Motor neuron (in vitro differentiated cells): ENCODE measurements at places on chromosomes 3 and 15.

DNA sequence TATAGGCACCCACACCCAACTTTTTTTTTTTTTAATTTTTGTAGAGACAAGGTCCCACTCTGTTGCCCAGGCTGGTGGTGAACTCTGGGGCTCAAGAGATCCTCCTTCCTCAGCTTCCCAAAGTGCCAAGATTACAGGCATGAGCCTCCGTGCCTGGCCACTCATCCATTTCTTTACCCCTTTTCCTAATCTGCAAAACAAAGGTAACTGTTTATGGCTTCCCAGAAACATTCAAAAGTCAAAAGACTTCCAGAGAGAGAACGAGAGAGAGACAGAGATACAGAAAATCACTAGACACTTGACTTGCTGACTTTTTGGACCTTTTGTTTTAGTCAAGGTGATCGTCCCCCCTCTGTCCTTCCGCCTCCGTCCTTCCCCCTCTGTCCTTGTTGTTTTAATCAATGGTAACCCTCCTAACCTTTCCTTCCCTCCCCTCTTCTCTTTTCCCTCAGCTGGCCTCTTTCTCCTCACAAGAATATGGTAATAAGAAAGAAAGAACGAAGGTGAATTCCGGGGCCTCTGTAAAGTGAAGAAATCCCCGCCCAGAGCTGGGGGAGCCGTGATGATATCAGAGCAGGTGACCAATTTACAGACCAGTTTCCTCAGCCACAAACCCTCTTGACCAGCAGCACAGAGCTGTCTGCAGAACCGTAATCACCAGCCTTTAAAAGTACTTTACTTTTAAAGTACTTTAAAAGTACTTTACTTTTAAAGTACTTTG is 21.9 kb downstream of the KLHL6 start:
- peak; percentile 42 for ATAC-seq

DNA sequence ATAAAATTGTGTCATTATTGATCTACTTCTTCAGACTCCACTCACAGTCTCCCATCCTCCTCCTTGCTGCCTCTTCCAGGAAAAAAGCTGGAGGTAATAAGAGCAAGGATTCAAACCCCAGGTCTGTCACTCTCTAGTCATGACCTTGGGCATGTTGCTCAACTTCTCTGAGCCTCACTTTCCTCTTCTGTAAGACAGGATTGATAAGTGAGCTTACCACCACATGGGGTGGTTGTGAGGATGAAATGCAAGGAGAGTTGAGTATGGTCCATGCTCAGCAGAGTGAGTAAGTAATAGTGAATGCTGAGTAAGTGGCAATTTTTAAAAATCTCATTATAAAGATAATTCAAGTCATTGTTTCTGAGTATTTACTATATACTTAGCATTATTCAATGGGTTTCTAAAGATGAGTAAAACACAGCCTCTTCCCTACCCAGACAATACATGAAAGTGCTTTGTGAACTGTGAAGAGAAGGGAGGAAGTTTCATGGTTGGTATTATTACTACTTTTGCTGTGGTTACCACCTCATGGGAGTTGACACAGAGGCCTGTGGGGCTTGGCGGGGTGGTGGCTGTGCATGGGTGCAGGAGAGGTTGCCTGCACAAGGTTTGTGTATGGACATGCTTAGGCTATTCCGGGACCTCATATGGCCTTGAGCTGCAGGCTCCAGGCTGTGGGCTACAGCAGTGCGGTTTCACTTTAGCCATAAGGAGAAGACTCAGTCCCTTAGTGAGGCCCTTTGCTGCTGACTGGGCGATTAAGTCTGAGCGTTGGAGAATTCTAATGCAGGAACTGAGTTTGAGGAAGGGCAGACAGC is 30.0 kb downstream of the SLC6A11 start:
- ATAC-seq: no peak

DNA sequence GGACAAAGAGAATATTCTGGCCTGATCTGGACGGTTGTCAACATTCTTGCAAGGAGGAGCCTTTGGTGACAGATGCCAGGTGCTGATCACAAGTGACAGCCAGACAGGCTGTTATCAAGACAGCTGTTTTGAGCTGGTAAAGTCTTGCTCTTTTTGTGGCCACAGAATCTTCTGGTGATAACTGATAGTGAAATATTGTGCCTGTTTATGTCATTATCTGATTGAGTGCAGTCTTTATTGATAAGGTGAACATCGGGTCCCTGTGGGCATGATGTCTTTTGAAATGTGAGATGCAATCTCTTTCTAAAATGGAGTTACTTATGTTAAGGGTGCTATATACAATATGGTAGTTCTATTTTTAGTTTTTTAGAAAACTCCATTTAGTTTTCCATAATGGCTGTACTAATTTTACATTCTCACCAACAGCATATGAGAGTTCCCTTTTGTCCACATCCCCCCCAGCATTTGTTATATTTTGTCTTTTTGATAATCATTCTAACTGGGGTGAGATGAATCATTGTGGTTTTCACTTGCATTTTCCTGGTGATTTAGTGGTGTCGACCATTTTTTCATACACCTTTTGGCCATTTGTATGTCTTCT is 10.7 kb downstream of the CEP63 start:
- ATAC-seq: no peak

DNA sequence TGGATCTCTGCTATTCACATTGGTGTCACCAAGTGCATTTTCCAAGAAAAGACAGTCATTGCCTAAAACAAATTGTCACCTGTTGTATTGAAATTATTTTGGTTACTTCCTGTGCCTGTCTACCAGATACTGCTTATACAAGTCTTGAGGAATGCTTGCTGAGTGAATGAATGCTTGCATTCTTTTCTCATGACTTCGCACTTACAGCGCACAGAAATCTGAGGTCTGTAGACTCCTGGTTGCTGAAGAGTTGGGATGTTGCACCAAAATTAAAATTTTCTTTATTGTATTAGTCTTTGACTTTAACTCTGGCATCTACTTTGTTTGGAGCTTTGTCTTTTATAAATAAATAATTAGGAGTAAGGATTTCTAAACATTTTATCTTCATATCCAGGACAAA is 28.4 kb downstream of the SH3GL3 start:
- ATAC-seq: no peak

DNA sequence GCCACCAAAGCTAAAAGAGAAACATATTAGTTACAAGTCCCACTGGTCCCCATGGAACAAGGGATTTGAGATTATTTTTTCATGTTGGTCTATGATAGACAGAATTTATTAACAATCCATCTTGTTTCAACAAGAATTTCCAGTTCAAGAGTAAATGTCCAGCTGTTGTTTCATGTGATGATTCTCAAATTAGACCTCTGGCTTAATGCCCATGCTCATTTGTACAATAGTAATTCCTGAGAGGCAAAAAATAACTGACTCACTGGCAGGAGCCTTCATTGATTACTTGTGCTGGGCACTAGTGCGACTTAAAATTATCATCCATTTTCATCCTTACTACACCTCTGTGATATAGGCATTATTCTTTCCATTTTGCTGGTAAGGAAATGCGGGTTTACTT is 171.3 kb downstream of the ITPR1 start:
- ATAC-seq: no peak

GRCh38 chr3:132090921-132091320 is 56.1 kb upstream of the CPNE4 start:
- ATAC-seq: no peak

GRCh38 chr3:125431912-125432790 is 57.0 kb upstream of the ZNF148 start:
- ATAC-seq: no peak

DNA sequence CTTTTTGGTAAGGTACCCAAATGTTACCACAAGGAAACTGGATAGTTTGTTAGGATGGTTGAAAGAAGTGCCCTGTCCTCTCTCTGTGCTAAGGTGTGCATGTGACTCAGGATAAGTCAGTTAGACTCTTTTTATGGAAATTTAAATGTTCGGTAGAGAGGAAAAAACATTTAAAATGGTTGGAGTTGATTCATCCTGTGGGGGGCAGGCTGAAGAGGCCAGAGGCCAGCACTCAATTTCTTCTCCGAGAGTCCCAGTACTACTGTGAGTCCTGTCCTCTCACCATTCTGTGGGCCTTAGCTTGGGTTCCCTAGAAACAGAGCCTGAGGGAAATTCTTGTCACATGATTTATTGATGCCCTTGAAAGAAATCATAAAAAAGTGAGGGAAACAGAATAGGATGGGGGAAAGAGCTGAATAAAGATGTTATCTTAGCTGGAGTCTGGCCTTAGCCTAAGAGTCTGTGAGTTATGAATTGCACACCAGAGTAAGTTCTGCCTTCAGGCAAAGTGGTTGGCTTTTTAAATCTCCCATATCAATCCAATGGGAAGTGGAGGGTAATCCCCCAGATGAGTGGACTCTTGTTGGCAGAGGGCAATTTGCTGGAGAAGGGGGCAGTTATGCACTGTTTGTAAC is 106.5 kb upstream of the GALNT15 start:
- ATAC-seq: no peak

DNA sequence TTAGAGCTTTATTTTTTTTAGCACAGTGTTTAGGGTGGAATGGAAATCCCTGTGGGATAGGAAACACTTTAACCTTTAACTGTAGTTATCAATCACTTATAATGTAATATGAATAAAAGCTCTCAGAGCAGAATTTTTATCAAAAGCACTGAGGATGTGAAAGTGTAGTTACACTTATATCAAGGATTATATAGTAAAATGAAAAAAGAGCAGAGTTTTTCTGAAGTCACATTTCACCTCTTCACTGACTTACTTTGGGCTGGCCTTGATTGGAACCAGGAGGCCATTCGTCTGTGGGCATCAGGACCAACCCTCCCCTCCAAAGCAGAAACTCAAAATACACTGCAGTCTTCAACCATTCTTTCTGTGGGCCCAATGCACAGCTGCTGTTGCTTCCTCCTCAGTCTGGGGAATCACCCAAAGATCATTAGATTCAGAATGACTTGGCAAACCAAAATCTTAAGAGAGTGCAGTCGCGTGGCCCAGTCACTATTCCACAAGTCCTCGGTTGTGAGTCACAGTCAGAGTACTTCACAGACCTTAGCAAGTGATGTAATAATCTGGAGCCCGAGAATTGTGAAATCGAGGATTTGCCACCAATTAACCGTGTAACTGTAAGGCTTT is 132.6 kb upstream of the COL8A1 start:
- ATAC-seq: peak; percentile 92

- ATAC-seq: no peak
Observed at GRCh38 chr3:194555175-194556062, 68.6 kb upstream of the ATP13A3 start.

- no peak for ATAC-seq
Observed at GRCh38 chr3:55144015-55144673, 216.3 kb upstream of the LRTM1 start.

- ATAC-seq: no peak
Observed at GRCh38 chr3:126063358-126063965, 20.5 kb downstream of the SLC41A3 start.

GRCh38 chr3:14156201-14156600 is 22.2 kb downstream of the XPC start:
- no peak for ATAC-seq

DNA sequence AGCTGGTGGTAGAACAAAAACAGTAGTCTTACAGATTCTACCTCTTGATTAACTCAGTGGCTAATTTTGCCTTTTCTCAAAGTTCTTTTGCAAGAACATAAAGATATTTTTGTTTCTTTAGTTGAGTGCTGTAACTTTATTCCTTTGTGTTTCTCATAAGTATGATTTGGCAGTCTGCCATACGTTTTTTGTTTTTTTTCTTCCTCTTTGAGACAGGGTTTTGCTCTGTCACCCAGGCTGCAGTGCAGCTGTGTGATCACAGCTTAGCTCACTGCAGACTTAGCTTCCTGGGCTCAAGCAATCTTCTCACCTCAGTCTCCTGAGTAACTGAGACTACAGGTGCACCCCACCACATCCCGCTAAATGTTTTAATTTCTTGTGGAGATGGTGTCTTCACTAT is 22.4 kb downstream of the B3GNT5 start:
- ATAC-seq: no peak
